Osteoblast (primary cell): ENCODE measurements at places on chromosomes 16 and 17.

DNA sequence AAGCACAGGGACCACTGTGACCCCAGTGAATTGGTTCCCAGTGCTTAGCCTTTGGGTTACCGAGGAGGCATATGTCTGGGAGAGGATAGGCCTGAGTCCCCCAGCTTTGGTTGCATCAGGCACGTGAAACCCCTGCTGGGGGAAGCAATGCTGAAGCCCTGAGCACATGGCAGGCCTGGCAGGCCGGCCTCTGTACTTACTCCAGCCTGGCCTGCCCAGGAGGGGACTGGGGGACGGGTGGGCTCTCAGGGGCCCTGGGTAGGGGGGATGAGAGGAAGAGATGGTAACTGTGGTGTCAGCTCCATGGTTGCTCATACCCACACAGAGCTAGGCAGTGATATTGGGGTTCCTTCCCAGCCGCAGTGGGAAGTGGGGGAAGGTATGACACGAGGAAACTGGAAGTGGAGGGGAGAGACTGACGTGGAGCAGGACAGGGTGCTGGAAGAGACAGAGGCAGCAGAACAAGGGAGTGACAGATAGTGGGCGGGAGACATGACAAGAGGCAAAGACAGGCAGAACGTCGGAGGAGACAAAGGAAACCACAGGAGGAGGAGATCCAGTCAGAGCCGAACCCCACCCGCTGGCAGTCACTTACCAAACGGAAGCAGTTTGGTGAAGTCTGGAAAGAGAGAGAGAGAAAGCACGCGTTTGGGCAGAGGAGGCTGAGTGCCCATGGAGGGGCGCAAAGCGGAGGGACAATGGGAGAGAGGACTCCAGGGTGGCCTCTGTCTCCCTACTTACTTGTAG is 9.1 kb downstream of the TMEM208 start:
- H3K27me3 ChIP-seq = no peaks in the 10 kb centered on the region
- peaks cover 15% of the 10 kb centered on the region for H3K4me1 ChIP-seq
- H3K27ac ChIP-seq = no peak overlapping the region
- DNase-seq = peak; percentile 27

DNA sequence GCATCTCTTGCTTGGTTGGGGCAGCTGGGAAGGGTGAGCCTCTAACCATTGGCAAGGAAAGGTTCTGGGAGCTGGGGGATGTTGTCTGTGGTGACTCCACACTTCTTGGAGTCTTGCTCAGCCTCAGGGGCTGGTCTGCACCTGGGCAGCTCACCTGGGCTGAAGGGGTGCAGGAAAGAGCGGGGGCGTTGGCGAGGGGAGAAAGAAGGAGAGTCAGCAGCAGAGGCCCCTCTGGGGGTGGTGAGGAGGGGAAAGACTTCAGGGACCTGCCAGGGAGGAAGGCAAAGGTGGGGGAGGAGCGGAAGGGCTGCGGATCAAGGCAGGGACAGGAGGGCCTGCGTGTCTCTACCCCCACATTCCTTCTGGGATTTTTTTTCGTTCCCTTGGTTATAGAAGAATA is 47.7 kb downstream of the CCDC42 start:
- peaks cover 10% of the 10 kb centered on the region for H3K4me1 ChIP-seq
- no peak for DNase-seq
- H3K27me3 ChIP-seq = peaks cover 6% of the 10 kb centered on the region

DNA sequence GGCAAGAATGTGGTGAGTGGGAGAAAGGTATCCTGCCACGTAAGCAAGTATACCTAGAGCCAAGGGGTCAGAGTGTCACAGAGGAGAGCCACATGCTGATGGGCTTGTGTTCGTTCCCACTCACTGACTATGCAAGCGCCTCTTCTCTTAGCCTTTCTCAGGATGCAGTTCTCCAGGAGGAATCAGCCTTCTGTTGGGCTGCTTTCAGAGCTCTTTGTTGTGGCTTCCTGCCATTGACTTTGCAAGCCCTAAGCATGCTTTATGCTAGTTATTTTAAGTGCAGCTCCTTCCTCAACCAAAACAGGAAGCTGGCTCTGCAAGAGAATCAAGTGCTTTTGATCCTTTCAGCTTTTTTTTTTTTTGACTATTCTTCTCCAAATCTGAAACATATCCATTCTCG is 66.6 kb downstream of the SIAH1 start:
- peaks cover 33% of the 10 kb centered on the region for H3K4me1 ChIP-seq
- peaks cover 3% of the 10 kb centered on the region for H3K36me3 ChIP-seq
- DNase-seq = peak; percentile 29
- H3K4me3 ChIP-seq = no peak overlapping the region
- no peaks in the 10 kb centered on the region for H3K27me3 ChIP-seq

DNA sequence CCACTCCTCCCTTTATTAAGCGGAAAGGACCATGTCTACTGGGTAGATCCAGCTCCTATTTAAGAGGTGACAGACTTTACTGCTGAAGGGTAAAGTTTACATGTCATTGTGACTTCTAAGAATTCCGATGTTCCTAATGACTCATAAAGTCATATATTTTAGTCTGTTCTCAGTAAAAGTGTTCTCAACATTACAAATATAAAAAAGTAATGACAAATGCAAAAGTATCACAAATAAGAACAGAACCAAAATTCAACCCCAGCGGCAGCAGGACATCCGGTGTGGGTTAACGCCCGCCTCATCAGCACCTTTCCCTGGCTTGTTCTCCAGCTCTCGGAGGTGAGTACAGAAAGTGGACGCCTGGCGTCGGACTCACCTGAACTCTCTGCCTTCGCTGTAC is 6.8 kb downstream of the AXIN1 start:
- no peaks in the 10 kb centered on the region for H3K27me3 ChIP-seq
- H3K4me1 ChIP-seq = peaks cover 5% of the 10 kb centered on the region
- DNase-seq = no peak
- H3K36me3 ChIP-seq = peaks cover 5% of the 10 kb centered on the region
- H3K4me3 ChIP-seq = no peak overlapping the region
